ENCODE measurements at places on chromosomes 3 and 15.

DNA sequence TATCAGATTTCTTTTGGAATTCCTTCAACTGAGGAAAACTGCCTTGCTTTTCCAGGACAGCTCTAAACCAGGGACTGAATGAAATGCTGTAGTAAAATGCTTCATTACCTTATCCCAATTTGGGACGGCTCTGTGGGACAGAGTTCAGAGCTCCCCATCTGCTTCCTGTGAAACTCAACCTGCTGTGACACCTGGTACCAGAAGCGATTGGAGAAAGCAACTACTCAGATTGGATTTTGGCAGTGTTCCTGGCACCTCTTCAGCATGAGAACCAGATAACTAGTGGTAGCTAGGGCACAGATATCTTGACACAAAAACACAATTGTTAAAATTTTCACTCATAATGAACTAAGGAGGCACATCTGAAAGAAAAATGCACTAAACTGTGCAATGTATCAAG lies 539.1 kb downstream of the SI start:
- no peak for DNase-seq

DNA sequence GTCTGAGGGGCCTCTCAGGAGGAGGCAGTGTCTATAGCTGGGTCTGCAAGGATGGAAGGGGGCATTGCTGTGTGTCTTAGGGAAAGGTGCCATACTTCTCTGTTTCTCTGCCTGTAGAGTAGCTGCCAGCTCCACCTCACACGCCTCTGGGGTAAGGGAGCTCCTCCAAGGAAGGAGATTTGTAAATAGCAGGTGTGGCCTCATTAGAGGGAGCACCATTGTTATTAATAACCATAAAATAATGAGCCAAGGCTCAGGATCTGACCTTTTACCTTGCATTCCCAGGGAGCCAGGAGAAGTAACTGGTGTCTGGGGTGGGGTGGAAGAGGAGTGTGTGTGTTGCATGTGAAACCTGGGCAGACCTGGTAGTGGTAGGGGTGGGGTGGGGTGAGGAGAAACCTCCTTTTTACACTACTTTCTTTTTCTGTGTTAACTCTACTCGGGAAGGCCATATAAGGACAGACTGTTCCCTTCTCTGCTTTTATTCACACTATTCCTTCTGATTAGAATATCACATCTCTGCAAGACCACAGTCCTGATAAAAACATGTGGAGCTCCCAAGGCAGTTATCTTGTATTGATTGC lies 2.2 kb upstream of the C15orf39 start:
- no peak for DNase-seq

DNA sequence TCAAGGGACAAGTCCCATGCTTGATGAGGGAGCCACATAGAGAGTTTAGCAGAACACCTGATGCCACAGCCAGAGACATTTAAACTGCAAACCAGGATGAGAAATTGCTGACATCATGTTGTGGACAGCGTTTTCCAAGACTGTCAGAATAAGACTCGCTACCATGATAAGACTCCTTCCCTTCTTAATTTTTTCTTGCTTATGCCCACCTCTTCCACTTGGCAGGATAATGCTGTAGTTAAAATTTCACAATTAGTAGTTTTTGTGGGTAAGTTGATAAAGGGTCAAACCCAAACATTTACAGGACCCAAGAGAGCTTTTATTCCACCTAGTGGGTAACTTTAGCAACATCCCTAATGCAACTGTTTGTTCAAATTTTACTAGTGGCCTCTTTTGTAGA lies 3.0 kb upstream of the PIAS1 start:
- DNase-seq = no peak

GRCh38 chr3:59894425-59895121 lies 844.7 kb upstream of the CFAP20DC start:
- DNase-seq = no peak

DNA sequence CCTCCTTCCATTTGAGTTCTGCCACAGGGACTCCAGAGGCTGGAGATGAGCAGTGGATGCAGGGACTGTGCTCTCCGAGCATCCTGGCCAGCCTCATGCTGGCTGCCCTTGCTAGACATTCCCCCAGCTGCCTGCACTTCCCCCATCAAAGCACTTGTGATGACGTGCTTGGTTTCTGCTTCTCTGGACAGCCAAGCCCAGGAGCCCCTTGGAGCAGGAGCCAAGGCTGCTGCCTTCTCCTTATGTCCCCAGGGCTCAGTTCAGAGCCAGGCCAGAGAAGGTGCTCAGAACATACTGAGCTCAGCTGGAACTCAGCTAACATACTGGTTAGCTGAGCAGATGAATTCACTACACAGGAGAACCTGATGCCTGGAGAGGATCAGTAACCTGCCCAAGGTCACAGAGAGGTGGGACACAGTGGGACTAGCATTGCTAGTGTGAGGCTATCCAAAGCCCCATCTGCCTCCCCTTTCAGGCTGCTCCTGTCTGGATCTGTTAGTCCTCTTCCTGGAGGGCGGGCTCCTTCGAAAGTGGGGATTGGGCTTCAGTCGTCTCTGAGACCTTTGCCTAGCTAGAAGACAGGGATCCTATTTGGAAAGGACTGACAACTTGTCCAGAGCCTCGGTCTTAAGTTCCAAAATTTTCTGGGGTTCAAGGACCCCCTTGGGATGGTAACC lies 4.3 kb downstream of the PCBP4 start:
- DNase-seq = peak; percentile 43

GRCh38 chr3:115958526-115958925 lies 335.2 kb downstream of the GAP43 start:
- no peak for DNase-seq

- DNase-seq = no peak
These were observed 17.5 kb downstream of the CHRM5 start for GRCh38 chr15:33985751-33986150.

- no peak for DNase-seq
These were observed 10.0 kb downstream of the PHC3 start for GRCh38 chr3:170171563-170171962.

DNA sequence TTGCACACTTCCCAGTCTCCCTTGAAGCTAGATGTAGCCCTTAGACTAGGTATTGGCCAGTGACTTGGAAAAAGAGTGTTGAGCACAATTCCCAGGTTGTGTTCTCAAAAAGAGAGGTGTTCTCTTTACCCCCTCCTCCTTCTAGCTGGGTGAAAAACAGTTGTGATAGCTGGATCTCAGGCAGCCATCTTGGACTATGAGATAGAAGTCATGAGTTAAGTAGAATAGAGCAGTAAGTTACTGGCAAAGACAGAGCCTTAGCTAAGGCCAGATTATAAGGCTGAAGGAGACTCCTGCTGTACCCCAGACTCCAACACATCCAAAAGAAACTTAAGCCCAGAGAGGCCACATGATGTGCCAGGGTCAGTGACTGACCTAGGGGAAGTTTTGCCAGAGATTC lies 8.1 kb upstream of the STRA6 start:
- no peak for DNase-seq

- DNase-seq = no peak
These were observed 205.3 kb downstream of the NFKBIZ start for GRCh38 chr3:102054543-102055080.

GRCh38 chr15:31740203-31740602 lies 290.1 kb upstream of the CHRNA7 start:
- DNase-seq = no peak

DNA sequence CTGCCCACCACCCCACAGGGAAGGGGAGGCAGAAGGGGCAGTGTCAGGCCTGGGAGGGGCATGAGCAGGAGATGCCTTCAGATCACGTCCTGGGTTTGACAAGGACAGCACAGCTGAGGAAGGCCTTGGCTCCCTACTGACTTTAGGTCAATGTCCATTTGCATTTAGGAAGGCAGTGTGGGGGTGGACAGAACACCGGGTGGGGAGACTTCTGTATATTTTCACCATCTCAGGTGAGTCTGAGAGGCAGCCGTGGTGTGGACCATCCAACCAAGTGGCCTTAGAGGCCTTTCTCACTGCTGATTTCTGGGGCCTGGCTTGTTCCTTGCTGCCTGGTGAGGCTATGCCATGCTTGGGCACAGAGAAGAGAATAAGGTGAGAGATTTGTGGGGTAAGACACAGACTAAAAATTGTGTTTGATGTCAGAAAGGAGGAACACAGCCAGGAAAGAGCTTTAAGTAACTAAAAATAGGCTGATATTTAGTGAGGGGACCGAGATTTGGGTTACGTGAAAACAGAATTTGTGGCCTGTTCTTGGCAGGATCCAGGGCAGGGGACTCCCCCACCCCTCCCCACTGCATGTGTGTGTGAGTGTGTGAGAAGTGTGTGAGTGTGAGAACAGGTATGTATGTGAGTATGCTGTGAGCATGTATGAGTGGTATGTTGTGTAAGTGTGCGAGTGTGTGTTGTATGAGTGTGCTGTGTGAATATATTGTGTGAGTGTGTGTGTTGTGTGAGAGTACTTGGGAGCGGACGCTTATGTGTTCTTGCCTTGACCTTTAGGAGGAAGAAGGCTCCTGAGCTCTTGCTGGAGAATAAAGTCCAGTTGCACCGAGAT lies 11.8 kb upstream of the PLA2G4E start:
- DNase-seq = no peak

DNA sequence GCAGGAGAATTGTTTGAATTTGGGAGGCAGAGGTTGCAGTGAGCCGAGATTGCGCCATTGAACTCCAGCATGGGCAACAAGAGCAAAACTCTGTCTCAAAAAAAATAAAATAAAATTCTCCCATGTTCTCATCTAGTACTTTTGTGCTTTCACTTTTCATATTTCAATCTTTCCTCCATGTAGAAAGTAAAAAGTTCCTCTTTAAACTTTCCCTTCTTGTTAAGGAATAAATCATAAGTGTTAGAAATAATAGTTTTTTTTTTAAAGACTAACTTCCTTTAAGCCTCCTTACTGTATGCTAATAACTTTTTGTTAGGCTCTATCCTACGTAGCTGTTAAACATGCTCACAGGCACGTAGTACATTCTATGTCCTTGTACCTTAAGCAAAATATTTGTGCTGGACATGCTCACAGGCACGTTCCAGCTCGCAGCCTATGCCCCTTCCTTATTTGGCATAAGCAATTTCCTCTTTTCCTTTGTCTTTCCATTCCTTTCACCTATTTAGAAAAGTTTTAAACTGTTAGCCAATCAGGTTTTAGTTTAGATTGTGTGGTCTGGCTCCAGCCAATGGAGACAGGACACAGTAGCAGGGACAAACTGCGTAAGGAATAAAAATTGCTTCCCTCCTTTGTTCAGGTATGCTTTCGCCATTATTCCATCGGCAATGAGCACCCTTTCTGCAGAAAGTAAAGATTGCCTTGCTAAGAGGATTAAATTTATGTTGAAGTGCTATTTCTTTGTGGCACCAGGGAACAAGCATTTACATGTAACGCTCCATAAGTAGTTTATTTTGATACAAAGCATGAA lies 38.9 kb upstream of the PIK3CB start:
- no peak for DNase-seq

- no peak for DNase-seq
These were observed 57.6 kb upstream of the LIPC start for GRCh38 chr15:58374147-58374546.

GRCh38 chr3:33071946-33072345 lies 25.0 kb downstream of the GLB1 start:
- no peak for DNase-seq

DNA sequence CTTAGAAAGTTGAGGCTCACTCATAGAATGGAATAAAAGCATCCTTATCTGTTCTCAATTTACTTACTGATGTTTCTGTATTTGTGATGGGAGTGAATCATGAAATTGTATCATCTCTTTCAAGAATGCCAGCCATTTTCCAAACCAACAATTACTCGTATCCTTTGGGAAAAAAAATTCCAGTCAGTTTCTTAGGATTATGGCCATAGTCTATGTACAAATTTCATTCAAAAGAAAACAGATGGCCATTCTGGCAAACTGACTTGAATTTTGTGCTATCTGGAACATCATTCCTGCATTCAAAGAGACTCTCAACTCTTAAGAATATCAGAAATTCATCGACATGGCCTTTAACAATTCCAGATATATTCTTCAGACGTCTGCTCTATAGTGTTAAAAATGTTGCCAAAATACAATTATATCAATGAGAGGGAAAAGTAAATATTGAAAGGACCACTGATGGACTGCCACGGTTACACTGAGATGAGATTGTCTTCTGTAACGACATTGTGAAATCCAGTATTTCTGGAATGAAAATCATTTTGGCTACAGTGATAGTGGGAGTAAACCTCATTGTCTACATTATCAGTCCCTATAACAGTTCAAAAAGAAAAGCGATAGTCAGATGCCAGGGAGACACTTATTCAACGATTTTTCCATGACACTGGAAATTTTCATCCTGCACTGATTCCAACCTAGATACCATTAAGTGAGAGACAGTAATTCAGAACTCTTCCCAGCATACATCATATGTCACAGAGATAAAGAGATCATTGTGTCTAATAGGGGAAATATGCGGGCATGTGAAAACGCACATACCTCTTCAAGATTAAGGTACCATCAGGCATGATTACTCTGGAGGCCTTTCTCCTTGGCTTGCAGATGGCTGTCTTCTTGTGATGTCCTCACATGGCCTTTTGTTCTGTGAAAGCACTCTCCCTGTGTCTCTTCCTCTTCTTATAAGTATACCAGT lies 953.8 kb upstream of the ALCAM start:
- DNase-seq = no peak

DNA sequence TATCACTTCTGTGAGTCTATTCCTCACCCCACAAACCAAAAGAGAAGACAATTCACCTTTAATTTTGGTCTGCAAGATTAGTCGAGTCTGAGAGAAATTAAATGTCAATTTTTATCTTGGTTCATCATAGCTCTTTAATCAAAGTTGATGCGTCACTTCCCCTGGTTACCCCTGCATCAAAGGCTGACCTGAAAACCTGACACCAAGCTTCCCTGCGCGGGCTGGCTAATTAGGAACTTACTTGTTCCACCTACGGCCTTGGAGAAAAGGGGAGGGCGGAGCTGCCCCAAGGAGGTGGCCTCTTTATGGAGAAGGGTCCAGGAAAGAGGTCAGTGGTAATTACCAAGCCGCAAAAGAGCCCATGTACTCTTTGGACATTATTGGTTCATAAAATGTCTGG lies 218.4 kb downstream of the ARRDC4 start:
- DNase-seq = no peak

- DNase-seq = no peak
These were observed 237.0 kb upstream of the LRTM1 start for GRCh38 chr3:55164876-55165275.

DNA sequence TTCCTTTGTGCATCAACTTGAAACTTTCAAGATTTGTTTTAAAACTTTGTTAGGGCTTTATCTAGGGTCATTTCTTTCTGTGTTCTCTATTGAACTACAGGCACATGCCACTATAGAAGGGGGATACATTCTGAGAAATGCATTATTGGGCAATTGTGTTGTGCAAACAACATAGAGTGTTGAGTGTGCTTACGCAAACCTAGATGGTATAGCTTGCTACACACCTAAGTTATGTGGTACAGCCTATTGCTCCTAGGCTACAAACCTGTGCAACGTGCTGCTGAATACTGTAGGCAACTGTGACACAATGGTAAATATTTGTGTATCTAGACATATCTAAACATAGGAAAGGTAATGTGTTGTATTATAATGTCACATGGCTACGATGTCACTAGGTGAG lies 33.0 kb upstream of the KLF13 start:
- no peak for DNase-seq

- peak; percentile 44 for DNase-seq
These were observed 7.1 kb downstream of the CELF6 start for GRCh38 chr15:72312605-72313447.

Measured in head of caudate nucleus (tissue), 42 donors.